ENCODE measurements at places on chromosomes 3 and 15. TPM values are rescaled to one million over a fixed set of nuclear protein-coding genes. Genes with fewer than 3 reads are reported as not detected.

DNA sequence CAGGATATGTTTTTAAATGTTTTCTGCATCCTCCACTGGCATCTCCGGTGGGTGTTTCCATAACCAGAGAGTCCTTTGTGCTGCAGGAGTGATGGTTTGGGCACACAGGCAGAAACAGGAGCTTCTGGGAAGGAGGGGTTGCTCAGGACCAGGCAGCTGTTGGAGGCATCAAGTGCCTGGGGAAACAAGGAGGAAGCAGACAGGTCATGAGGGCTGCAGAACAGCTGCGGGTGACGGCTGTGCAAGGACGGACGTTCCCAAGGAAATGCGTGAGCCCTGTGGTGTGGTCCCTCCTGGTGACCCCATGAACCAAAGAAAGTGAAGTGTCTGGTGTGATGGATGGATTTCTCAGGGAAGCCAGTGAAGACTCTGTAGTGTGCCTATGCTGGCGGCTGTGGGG, 61.2 kb upstream of the TNFAIP8L3 start:
- peaks cover 4% of the 10 kb centered on the region for H3K27me3 ChIP-seq
- no peak overlapping the region for H3K4me3 ChIP-seq
- no peak for DNase-seq
- H3K36me3 ChIP-seq: no peaks in the 10 kb centered on the region
- no peak overlapping the region for H3K27ac ChIP-seq

VILL gene
- total RNA-seq: 26.6 TPM

- no peak overlapping the region for H3K27ac ChIP-seq
- no peak overlapping the region for H3K4me3 ChIP-seq
- H3K4me1 ChIP-seq: no peaks in the 10 kb centered on the region
These were observed 22.8 kb downstream of the BCL2A1 start for GRCh38 chr15:79948095-79948695.

- no peak overlapping the region for H3K4me3 ChIP-seq
- no peak overlapping the region for H3K27ac ChIP-seq
These were observed 930 bp downstream of the CYP8B1 start for GRCh38 chr3:42874749-42875148.

DNA sequence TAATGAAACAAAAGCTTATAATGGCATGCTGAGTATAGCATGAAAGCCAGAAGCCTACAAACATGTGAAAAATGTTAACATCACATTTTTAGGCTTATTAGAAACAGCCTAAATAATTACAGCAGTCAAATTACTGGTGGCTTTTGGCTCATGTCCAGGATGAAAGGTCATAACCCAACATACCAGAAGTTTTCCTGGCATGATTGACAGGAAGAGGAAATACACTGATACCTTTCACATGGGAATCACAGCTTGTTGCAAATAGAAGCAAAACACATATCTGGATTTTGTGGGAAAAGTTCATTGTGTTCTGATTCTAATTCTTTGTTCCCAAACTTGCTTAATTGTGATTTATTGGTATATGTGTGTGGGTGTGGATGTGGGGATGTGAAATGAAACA, 393.5 kb upstream of the ARRDC4 start:
- no peaks in the 10 kb centered on the region for H3K36me3 ChIP-seq
- H3K27ac ChIP-seq: no peak overlapping the region
- H3K4me1 ChIP-seq: no peaks in the 10 kb centered on the region

DNA sequence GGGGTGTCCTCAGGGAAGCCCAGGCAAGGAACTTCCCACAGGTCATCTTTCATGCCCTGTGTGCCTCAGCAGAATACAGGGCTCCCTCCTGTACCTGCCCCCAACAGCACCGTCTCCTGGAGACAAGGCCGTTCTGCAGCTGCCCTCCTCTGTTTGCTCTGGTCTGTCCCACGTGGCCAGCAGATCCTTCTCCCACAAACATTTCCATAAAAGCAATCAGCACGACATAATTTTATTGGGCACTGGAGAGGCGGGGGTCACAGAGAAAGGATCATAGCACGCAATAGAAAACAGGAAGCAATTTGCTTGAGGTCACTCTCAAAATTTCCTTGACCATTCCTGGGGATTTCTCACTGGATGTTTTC, 29.4 kb downstream of the STARD5 start:
- H3K36me3 ChIP-seq: peaks cover 8% of the 10 kb centered on the region
- H3K27me3 ChIP-seq: no peaks in the 10 kb centered on the region
- peak overlapping the region; percentile 30 for H3K4me3 ChIP-seq
- H3K27ac ChIP-seq: peak overlapping the region; percentile 94

DCLK3 gene
- total RNA-seq: not detected

SLC7A14 gene
- not detected for total RNA-seq

- DNase-seq: no peak
- no peak overlapping the region for H3K27ac ChIP-seq
- no peak overlapping the region for H3K4me3 ChIP-seq
These were observed 22.1 kb downstream of the PLA2G4D start for GRCh38 chr15:42072141-42072685.

DNA sequence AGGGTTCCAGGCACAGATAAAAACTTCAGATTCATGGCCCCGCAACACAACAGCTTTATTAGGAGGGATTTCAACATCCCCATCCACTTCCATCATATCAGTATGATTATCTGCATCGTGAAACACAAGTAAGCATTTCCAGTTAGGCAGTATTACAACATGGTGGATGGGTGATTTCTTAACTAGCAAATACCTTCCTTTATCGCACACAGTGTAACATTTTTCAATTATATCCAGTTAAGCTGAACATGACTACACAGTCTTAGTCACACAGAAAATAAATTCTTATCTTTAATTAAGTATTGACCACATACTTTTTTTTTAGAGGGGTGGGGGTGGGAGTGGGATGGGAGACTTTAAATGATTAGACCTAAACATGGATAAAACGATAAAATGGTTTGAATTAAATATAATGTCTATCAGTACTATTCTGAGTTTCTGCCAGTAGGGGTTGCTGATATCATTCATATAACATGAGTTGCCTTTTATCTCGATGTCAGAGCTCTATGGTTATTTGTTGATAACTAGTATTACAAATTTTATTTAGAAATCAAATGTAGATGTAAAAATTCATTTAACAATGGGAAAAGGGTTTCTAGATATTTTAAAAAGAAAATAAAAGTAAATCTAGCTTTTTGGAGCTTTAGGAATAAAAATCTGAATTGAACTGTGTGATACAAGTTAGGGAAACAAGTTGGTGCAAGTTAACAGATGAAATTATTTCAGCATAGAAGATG, 146.6 kb downstream of the TBL1XR1 start:
- no peak for DNase-seq
- no peak overlapping the region for H3K27ac ChIP-seq
- H3K4me3 ChIP-seq: no peak overlapping the region
- H3K4me1 ChIP-seq: peaks cover 3% of the 10 kb centered on the region
- H3K27me3 ChIP-seq: no peaks in the 10 kb centered on the region

GRCh38 chr15:63218100-63218808, 28.8 kb downstream of the RAB8B start:
- H3K4me1 ChIP-seq: peaks cover 20% of the 10 kb centered on the region
- H3K27me3 ChIP-seq: no peaks in the 10 kb centered on the region
- no peak overlapping the region for H3K27ac ChIP-seq
- H3K36me3 ChIP-seq: peaks cover 2% of the 10 kb centered on the region
- no peak for DNase-seq
- H3K4me3 ChIP-seq: no peak overlapping the region

DNA sequence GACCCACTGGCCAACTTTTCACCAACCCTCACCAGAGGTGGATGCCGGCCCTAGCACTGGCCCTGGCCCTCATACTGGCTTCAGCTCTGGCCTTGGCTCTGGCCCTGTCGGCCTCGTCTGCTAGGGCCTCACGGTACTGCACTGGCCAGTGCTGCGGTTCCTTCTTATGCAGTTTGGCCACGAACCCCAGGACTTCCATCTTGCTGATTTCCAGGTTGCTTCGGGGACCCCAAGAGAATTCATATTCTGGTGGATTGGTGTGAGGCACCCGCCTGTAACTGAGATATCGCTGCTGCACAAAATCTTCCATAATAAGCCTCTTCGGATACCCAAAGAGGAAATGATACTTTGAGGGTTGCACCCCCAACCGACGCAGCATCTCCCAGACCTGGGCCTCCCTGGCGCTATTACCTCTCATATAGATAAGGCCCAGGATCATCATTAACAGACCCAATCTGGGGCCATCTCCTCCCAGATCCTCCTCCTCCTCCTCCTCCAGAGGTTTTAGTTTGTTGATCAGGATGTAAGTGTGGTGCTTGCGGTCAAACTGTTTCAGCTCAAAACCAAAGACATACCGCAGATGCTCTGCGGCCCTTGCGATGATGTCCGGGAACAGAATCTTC, 883 bp downstream of the MAGEF1 start:
- DNase-seq: peak; percentile 59
- peak overlapping the region; percentile 66 for H3K27ac ChIP-seq
- H3K4me1 ChIP-seq: peaks cover 5% of the 10 kb centered on the region
- H3K4me3 ChIP-seq: peak overlapping the region; percentile 88

ONECUT1 gene
- not detected for total RNA-seq

CYP11A1 gene
- total RNA-seq: 0.49 TPM

- DNase-seq: no peak
- H3K27me3 ChIP-seq: peaks cover 24% of the 10 kb centered on the region
- H3K36me3 ChIP-seq: no peaks in the 10 kb centered on the region
- no peaks in the 10 kb centered on the region for H3K4me1 ChIP-seq
These were observed 67.7 kb upstream of the ATP11B start for GRCh38 chr3:182725372-182726251.

DNA sequence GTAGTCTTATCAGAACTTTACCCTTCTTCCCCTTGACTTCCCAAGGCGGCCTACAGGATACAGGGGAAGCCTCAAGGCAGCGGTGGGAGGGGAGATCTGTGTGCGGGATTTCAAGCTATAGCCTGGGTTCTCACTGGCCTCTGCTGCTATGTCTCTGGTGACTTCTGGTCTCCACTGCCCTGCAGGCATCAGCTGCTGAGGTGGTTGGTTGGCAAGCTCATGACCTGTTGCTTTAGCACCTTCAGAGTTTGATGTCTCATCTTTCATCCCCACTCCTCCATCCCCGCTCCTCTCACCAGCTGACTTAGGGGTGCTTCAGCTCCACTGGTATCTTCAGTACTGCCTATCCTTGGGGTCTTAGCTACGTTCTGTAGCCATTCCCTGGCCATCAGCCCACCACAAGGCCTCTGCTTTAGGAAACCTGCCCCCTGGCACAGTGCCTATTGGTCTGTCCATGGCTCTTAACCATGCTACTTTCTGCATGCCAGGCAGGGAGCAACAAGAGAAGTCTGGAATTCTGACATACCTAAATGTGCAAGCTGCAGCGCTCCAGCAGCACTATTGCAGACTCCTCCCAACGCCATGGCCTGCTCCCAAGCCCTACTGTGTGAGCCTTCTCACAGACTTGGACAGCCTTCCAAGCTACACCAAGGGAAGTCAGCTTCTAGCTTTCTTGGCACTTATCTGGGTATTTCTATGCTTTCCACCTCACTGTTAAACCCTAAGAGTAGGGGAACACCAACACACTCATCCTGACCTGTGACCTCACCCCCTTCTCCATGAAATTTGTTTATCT, 1.8 kb upstream of the YEATS2 start:
- no peaks in the 10 kb centered on the region for H3K36me3 ChIP-seq
- H3K4me3 ChIP-seq: no peak overlapping the region
- no peak for DNase-seq
- H3K27me3 ChIP-seq: no peaks in the 10 kb centered on the region
- peaks cover 10% of the 10 kb centered on the region for H3K4me1 ChIP-seq

- H3K27me3 ChIP-seq: no peaks in the 10 kb centered on the region
- no peak overlapping the region for H3K4me3 ChIP-seq
- no peak overlapping the region for H3K27ac ChIP-seq
- peaks cover 23% of the 10 kb centered on the region for H3K4me1 ChIP-seq
- DNase-seq: no peak
These were observed 5.2 kb downstream of the DALRD3 start for GRCh38 chr3:49013113-49013737.

HTR3D gene
- total RNA-seq: not detected

DNA sequence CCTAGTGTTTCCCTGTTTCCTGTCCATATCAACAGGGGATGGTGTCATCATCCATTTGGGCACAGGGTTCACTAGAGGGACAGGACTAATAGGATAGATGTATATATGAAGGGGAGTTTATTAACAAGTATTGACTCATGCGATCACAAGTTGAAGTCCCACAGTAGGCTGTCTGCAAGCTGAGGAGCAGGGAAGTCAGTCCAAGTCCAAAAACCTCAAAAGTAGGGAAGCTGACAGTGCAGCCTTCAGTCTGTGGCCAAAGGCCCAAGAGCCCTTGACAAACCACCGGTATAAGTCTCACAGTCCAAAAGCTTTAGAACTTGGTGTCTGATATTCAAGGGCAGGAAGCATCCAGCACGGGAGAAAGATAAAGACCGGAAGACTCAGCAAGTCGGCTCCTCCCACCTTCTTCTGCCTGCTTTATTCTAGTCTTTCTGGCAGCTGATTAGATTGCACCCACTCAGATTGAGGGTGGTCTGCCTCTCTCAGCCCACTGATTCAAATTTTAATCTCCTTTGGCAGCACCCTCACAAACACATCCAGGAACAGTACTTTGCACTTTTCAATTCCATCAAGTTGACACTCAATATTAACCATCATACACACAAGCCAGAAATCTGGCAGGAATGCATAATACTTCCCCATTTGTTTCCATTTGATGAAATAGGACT, 43.4 kb downstream of the CD200 start:
- no peak for DNase-seq
- no peaks in the 10 kb centered on the region for H3K27me3 ChIP-seq
- no peak overlapping the region for H3K27ac ChIP-seq

ACP3 gene
- not detected for total RNA-seq

FBXL22 gene
- total RNA-seq: 1.4 TPM

DNA sequence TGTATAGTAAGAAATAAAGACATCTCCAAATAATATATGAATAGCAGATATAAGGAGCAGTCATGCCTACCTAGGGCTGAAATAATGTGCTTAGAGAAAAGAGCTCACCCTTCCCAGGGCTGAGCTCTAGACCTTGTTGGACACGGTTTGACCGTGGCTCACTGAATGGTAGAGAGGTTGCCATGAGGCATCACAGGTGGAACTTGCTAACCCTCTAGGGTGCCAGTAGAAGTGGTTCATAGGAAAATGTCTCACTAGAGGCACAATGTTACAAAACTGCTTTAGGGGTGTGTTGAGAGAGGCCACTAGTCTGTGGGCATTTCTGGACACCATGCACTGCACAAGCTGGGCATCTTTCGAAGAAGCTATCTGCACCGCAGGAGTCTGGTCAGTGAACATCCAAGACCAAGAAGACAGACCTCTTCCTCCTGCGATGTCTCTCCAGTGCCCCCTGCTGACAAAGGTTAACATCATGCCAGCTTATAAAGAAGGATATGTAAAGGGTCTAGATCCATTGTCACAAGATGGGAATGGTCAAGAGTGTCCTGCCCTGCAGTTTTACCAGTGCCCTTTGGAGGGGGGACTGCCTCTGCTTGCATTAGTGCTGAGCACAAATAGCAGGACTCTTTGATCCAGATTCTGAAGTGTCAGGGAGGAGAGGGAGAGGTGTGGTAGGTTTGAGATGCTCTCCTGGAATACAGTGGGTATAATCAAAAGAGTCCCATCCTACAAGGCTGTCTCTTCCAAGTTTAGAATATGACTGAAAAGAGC, 266.8 kb downstream of the ZNF385D start:
- H3K4me1 ChIP-seq: no peaks in the 10 kb centered on the region
- DNase-seq: no peak
- H3K4me3 ChIP-seq: no peak overlapping the region
- H3K36me3 ChIP-seq: no peaks in the 10 kb centered on the region
- H3K27me3 ChIP-seq: no peaks in the 10 kb centered on the region

GRCh38 chr3:132062535-132062934, 27.7 kb upstream of the CPNE4 start:
- H3K4me1 ChIP-seq: no peaks in the 10 kb centered on the region
- no peak overlapping the region for H3K27ac ChIP-seq
- no peaks in the 10 kb centered on the region for H3K27me3 ChIP-seq
- no peak for DNase-seq

- no peak for DNase-seq
- H3K4me3 ChIP-seq: no peak overlapping the region
- no peaks in the 10 kb centered on the region for H3K4me1 ChIP-seq
These were observed 174.2 kb downstream of the NEK10 start for GRCh38 chr3:27194861-27195483.

All from T-cell (primary cell).